ENCODE measurements at places on chromosomes 3 and 15.

- DNase-seq, result no peak
These were observed 10.7 kb upstream of the CSPG4 start for GRCh38 chr15:75723171-75723846.

DNA sequence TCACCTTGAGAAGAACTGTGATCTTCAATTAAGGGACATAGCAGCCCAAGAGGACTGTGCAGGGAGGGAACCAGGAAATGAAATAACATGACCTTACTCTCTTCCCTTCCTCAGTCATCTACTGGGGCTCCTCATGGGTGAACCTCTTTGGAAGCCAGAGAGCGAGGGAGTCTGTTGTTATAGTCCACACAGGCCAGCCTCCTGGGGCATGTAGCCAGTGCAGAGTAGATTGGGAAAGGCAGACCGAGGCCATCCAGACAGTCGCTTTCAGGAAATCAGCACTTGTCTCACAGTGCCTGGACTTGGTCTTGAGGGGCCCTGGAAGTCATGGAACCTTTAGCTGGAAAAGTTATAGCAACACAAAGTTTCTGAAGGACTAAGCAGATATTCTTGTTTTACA is 6.1 kb downstream of the CRTAP start:
- DNase-seq, result no peak

DNA sequence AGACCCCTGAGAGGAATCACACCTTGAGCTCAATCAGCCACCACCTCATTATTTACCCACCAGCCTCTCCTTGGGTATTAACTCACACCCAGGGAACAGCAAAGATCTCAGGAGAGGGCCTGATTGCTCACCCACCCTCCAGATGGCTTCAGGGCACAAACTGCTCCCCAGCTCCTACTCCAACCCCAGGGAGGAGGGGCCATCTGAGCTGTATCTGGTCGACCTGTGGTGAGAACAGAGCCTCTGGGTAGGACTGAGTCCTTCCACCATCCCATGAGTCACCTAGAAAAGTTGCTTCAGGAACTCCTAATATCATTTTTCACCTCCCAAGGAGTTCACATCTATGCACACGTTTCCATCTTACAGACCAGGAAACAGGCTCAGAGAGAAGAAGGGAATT is 44.8 kb upstream of the HES1 start:
- no peak for DNase-seq

- DNase-seq, result no peak
These were observed 37.3 kb downstream of the CACNA2D2 start for GRCh38 chr3:50466177-50466576.

GRCh38 chr3:107919239-107919638 is 171.6 kb downstream of the CD47 start:
- DNase-seq, result no peak

- DNase-seq, result no peak
These were observed 241.6 kb downstream of the SCAPER start for GRCh38 chr15:76663529-76663928.

DNA sequence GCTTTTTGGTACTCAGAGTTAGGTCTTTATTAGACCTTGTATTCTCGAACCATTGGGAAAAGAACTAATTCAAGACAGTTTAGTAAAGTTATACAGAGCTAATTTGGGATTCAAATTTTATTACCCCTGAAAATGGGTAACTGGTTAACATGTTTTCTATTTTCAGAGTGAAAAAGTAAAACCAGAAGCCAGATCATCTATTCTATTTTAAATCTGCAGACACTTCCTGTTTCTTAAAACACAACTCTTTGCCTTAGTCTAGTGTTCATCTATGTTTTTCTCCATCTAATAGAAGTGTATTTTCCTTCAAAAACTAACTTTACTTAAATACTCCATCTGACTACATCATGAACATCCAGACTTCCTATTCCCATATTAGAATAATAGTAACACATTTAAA is 113.4 kb downstream of the CCNL1 start:
- DNase-seq, result no peak

DNA sequence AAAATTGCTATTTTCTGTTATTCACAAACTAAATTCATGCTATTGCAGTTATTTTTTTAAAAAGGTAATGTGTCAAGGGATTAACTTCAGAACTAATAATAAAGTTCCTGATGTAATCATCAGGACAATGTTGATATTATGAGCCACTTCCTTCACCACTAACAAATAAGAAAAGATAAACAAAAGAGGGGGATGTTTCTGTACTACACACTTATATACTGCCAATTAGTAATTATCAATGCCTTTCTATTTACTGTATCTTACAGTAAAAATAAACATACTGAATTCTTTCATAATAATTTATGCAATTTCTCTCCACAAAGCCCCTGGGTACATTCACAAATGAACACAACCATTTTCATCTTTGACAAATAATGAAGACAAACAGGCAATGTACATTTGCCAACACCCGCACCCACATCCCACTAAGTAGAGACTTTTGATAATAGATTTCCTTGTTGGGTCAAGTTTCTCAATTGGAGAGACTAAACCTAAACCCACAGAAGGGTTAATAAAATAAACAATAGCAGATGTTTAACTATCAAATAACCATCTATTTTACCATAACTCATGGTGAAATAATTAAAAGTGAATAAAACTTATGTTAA is 3.7 kb downstream of the CBLB start:
- DNase-seq, result no peak

- DNase-seq, result no peak
These were observed 151.9 kb upstream of the UBE2E1 start for GRCh38 chr3:23653647-23654525.

DNA sequence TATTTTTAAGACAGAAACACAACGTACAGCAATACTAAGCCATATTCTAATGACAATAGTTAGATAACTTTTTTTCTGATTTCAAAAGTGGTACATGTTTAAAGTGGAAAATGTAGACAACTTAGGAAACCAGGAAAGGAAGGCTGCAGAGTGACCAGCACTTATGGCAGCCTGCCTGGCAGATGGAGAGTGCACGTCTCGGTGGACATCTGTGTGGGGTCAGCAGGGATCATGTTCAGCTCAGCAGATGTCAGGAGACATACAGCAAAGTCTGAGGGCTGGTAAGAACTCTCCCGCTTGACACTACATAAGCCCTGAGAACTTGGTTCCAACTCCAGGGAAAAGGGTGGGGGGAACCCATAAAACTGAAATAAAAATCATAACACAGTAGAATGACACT is 128.6 kb upstream of the ADPGK start:
- no peak for DNase-seq
